ENCODE measurements at places on chromosomes 6 and 20.

- DNase-seq, result no peak
Measured at GRCh38 chr6:121319112-121319553, 15.1 kb downstream of the TBC1D32 start.

GRCh38 chr6:134267917-134268361, 50.0 kb downstream of the SGK1 start:
- no peak for DNase-seq

DNA sequence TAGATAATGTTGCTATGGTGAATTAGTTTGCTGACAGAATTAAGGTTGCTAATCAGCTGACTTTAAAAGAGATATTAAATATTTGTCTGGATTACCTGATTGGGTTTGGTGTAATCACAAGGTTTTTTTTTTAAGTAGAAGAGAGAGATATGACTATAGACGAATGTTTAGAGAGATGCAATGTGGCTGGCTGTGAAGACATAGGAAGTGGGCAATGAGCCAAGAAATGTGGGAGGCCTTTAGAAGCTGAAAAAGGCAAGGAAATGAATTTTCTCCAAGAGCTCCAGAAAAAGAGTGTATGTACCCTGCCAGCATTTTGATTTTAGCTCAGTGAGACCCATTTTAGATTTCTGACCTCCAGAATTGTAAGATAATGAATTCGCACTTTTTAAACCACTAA, 598.3 kb downstream of the PKHD1 start:
- no peak for DNase-seq

DNA sequence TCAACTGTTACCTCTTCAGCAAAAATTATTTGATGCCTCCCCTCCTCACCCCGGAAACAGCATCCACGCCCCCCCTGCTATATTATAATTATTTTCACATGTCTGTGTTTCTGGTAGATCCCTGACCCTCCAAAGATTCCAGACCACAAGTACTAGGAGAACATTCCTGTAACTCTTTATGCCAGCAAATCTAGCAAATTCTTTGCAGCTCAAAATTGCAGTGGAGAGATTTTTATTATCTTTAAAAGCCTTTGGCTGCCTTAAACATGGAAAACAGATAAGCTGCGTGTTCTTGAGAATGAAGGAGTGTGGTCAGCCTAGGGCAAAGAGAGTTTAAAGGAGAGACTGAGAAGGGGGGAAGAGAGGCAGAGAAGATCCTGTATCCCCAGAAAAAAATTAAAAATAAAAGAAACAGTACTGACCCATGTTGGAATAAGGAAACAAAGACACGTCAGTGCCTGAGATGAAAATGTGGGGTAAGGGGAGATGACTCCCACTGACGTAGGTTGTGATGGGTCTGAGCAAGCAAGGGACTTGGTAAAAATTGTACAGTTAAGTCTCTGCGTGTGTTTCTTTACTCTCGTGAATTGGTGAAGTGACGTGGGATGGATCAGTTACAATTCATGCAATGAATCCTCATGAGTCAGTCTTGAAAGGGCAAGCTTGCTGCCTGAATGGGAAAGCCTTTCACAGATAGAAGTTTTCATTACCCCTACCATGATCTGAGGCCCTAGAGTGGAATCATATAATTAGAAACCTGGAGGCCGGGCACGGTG, 8.3 kb downstream of the ID4 start:
- no peak for DNase-seq

GRCh38 chr6:72649032-72649984, 27.4 kb downstream of the KCNQ5 start:
- no peak for DNase-seq

- no peak for DNase-seq
Measured at GRCh38 chr6:41672816-41673703, 34.8 kb downstream of the MDFI start.

GRCh38 chr20:63223121-63223825, 7.3 kb upstream of the YTHDF1 start:
- no peak for DNase-seq

GRCh38 chr6:113734982-113735381, 122.2 kb upstream of the MARCKS start:
- DNase-seq, result no peak

GRCh38 chr20:58839991-58840747, 10.5 kb downstream of the GNAS-AS1 start:
- no peak for DNase-seq

DNA sequence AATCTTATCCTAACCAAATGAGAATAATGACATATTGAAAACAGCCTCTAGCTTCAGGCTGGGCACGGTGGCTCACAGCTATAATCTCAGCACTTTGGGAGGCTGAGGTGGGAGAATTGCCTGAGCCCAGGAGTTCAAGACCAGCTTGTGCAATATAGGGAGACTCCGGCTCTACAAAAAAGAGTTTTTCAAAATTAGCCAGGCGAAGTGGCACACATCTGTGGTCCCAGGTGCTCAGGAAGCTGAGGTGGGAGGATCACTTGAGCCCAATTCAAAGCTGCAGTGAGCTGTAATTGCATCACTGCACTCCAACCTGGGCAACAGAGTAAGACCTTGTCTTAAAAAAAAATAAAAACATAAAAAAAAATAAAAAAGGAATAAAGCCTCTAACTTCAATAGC, 4.7 kb downstream of the TUBB2A start:
- no peak for DNase-seq

- no peak for DNase-seq
Measured at GRCh38 chr6:14784596-14785492, 461.0 kb upstream of the JARID2 start.

- no peak for DNase-seq
Measured at GRCh38 chr20:49045440-49046086, 549 bp upstream of the CSE1L start.

DNA sequence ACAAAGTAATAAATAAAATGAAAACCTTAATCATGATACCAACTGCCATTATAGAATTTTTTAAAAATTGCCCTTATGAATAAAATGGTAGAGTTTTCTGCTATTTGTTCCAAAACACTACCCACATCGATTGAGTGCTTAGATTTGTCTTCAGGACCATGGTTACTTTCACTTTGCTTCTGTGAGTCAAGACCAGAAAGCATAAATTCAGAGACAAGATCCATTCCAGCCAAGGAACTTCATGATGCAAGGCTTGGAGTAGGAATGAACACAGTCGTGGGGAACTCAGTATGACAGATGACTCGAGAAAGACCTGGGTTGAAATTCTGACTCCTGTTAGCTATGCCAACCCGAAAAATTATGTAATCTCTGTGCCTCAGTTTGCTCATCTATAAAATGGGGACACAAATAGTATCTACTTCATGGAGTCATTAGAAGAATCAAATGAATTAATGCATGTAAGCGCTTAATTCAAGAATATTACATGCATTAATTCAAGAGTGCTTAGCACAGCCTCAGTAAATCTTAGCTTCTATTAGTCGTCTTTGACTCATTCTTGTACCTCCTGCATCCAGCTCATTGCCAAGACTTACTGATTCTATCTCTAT, 72.5 kb upstream of the MYLIP start:
- no peak for DNase-seq

DNA sequence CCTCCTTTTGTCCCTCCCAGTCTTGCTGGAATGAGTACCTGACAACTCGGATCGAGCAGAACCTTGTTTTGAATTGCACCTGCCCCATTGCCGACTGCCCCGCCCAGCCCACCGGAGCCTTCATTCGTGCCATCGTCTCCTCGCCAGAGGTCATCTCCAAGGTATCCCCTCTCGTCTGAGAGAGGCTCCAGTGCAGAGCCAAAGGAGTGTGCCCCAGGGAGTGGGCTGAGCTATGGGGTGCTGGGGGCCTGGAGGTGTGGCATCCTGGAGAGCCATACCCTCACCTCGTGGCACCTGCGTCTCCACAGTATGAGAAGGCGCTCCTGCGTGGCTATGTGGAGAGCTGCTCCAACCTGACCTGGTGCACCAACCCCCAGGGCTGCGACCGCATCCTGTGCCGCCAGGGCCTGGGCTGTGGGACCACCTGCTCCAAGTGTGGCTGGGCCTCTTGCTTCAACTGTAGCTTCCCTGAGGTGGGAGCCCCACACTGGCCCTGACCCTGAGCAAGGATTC, 8.8 kb downstream of the DNPH1 start:
- DNase-seq, result no peak

GRCh38 chr6:146896062-146896813, 297.5 kb downstream of the ADGB start:
- no peak for DNase-seq

- no peak for DNase-seq
Measured at GRCh38 chr20:39627765-39628164, 665.6 kb downstream of the DHX35 start.

GRCh38 chr6:167910007-167910406, 83.3 kb downstream of the AFDN start:
- no peak for DNase-seq

- DNase-seq, result no peak
Measured at GRCh38 chr20:17808782-17809181, 109.0 kb downstream of the BANF2 start.

DNA sequence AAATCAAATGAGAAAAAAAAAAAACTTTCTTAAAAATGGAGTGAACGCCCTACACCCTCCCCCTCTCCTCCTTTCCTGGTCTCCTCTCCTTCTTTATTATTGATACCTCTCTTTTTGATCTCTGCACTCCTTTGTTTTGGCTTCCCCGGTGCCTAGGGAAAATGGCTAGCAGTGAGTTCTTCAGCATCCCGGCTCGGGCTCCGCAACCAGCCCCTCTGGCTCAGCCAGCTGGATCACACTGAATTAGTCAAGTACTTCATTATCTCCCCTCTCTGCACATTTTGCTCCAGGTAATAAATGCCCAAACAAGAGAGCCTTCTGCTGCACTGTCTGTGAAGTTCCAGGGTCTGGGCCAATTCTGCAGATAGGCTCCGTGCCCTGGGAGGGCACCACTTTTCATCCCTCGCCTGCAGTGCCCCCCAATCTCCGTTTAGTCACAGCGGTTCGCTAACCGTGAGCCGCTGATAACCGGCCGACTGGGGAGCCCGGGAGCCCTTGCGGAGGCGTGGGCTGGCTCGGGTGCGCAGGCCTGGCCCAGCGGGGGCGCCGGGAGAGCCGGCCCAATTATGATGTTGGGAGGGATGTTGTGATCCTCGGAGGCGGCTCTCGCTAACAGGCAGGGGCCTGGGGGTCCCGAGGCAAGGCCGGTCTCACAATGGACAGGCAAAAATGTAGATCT, 301.9 kb downstream of the TFAP2A start:
- no peak for DNase-seq

DNA sequence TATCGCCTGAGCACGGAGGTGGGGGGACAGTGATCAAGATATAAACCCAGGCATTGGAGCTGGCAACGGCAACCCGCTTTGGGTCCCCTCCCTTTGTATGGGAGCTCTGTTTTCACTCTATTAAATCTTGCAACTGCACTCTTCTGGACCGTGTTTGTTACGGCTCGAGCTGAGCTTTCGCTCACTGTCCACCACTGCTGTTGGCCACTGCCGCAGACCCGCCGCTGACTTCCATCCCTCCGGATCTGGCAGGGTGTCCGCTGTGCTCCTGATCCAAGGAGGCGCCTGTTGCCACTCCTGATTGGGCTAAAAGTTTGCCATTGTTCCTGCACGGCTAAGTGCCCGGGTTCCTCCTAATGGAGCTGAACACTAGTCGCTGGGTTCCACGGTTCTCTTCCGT, 48.9 kb upstream of the CD83 start:
- no peak for DNase-seq

DNA sequence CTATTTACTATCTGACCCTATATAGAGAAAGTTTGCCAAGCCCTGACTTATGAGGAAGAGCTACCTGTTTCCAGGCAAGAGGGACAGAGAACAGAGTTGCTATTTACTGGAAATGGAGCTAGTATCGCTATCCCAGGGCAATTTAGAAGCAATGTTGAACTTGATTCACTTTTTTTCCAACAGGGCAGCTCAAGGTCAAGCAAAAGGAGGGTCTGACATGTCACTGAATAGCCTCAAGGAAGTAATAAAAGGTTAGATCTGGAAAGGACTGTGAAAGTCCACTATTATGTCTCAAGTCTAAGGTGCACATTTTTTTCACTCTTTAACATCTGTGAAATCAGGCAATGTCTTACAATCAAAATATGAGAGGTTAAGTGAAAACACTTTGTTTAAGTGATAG, 84.4 kb downstream of the CLIC5 start:
- DNase-seq, result no peak

- no peak for DNase-seq
Measured at GRCh38 chr20:32727683-32728082, 15.6 kb downstream of the COMMD7 start.

- no peak for DNase-seq
Measured at GRCh38 chr6:33427585-33428223, 7.8 kb downstream of the SYNGAP1 start.

DNA sequence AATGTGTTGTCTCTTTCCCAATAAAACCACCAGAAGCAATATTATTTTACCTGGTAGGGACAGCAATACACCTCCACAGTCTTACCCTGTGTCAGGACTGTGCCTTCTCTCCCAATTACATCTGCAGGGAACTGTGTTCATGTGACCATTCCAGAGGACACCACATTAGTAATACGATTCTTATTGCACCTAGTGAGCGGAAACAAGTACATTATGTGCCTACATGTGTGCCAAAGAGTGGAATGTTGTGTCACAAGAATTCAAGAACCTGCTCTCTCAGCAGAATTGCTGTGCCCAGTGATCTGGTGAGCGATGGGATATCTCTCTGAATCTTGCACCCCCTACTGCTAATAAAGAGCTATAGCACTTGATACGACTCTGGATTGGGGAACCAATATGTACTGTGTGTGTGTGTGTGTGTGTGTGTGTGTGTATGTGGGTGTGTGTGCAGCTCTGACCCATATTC, 57.4 kb upstream of the FOXC1 start:
- DNase-seq, result no peak

DNA sequence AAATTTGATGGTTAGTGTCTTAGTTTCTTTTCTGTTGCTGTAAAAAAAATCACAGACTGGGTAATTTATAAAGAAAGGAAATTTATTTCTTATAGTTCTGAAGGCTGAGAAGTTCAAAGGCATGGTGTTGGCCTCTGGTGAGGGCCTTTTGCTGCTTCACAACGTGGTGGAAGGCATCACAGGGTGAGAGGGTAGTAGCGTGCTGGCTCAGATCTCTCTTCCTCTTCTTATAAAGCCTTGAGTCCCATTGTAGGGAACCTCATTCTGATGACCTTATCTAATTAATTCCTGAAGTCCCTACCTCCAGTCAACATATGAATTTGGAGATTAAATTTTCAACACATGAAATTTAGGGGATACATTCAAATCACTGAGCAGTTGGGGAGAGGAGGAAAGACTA, 62.0 kb downstream of the ARID1B start:
- no peak for DNase-seq

DNA sequence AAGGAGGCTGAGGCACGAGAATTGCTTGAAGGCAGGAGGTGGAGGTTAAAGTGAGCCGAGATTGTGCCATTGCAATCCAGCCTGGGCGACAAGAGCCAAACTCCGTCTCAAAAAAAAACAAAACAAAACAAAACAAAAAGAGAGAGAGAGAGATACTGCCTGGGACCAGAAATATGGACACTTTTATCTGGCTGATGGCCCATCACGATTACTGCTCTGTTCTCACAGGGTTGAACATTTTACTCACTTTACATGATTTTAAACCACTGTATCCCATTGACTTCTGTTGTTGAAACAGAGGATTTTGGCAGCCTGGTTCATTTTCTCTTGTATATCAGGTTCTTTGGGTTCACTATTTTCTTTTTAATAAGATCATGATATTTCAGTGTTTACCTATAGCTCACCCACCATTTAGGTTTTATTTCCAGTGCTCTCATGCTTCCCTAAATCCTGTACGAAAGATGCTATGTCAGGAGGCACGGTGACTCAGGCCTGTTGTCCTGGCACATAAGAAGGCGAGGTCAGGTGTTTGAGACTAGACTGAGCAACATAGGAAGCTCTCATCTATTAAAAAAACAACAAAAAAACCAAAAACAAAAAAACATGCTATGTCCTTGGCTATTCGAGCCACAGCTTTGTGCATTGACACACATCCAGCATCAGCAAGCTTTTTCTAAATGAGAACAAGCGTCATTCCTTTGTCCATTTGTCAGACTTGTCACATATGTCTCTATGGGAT, 34.5 kb upstream of the RREB1 start:
- DNase-seq, result no peak
